ENCODE measurements at places on chromosomes 6 and 20.

DNA sequence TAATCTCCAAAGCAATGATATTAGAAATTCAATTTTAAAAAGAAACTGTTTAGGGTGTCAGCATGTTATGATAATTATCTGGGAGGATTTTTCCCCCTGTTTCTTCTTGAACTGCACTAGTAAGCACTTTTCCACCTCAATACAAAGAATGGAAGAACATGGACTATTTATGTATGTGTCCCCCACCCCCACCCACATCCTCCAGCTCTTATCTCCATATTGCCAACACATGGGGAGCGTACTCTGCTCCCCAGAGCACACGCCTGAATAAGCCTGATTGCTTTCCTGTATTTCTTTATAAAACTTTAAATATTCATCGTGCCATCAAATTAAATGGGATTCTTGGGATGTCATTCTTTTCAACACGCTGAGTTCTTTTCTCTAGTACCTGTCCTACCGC, 11.4 kb upstream of the LRFN2 start:
- DNase-seq, result no peak

- DNase-seq, result no peak
Measured at GRCh38 chr20:63103402-63104311, 96.9 kb upstream of the BHLHE23 start.

- no peak for DNase-seq
Measured at GRCh38 chr6:97114645-97115044, 168.4 kb downstream of the MMS22L start.

GRCh38 chr6:44498436-44498835, 110.9 kb downstream of the CDC5L start:
- no peak for DNase-seq

- no peak for DNase-seq
Measured at GRCh38 chr6:46711491-46711890, 23.7 kb downstream of the PLA2G7 start.

DNA sequence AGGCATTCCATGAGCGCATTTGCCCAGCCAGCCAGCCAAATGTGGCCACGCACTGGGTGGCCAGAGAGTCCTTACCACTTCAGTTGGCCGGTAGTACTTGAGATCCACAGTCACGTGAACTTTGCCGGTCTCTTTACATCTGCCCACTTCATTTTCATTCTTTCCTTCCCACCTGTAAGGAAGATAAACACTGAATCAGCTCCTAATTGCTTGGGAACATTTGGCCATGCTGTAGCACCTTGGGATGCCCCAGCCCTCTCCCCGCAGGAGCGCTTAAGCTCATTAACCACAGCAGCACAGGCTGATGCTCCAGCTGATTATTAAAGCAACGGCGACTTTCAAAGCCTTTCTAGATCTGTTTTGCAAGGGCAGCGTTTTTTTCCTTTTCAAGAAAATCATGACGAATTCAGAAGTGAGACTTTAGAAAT, 116.6 kb downstream of the FOXC1 start:
- no peak for DNase-seq

GRCh38 chr20:10731190-10731965, 57.6 kb upstream of the JAG1 start:
- DNase-seq, result no peak

GRCh38 chr20:1535420-1536175, 21.9 kb downstream of the SIRPD start:
- no peak for DNase-seq

DNA sequence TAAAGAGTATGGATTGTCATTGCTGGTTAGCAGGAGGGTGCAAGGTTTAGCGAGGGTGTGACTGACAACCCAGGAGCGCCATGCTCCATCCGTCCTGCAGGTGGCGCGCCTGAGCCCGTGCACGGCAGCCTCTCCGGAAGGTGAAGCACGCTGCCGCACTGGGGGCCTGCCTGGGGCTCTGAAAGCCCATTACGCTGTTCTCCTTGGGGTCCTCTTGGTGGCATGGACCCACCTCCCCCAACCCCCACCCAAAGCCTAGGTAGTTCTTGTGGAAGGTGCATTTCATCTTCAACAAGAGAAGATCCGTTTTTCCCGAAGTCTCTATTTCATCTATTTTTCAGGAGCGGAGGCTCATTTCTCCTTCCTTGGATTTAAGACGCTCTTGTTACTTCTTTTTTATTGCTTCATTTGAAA, 197.4 kb upstream of the KCNG1 start:
- peak; percentile 62 for DNase-seq

DNA sequence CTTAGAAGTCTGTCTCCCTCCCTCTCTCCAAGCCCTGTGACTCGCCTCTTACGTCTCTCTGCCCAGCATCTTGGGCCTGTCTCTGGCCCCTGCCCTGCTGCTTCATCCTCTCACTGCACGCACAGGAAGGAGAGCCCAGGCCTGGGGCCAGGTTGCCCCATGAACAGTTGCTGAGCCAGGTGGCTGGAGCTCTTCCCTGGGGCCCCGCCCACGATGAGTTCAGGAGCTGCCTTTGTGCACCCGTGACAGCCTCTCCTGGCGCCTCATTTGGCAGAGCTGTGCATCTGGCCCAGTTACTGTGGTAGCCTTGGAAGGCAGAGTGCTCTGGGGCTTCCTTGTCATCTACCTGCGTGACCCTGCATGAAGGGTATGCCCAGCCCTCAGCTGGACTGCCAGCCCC, 44.5 kb downstream of the SLC52A3 start:
- no peak for DNase-seq

- no peak for DNase-seq
Measured at GRCh38 chr20:25389401-25389857, 1.2 kb downstream of the ABHD12 start.

GRCh38 chr20:56428881-56429280, 16.8 kb downstream of the CASS4 start:
- no peak for DNase-seq

GRCh38 chr20:61886721-61887595, 178.7 kb downstream of the TAF4 start:
- DNase-seq, result peak; percentile 12

DNA sequence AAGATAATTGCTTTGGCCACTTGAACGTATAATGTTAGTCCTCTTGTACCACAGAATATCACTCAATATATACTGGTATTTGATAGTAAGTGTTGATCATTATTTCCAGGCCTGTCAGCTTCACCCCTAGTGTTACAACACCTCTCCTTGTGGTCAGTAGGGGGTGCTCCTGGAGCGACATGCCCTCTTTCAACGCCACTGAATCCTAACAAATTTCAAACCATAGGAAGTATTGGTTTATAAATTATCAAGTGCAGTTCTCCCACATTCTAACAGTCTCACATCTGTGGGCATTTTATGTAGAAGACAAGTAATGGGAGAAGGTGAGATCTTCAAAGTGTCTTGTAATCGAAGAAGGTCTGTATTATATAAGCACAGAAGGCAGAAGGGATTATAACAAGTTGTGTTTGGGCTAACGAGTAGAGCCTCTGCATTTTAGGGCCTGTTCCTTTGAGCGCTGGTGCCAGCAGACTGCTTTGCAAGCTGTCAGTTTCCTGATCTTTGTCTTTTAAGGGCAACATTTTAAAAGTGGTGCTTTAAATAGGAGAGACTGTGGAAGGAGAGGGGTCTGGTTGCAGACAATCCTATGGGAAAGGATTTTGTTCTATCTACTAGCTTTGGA, 57.1 kb upstream of the CEP162 start:
- DNase-seq, result no peak

- DNase-seq, result no peak
Measured at GRCh38 chr6:170063431-170063830, 227.4 kb downstream of the DLL1 start.

GRCh38 chr6:151010071-151010470, 144.6 kb downstream of the MTHFD1L start:
- no peak for DNase-seq

DNA sequence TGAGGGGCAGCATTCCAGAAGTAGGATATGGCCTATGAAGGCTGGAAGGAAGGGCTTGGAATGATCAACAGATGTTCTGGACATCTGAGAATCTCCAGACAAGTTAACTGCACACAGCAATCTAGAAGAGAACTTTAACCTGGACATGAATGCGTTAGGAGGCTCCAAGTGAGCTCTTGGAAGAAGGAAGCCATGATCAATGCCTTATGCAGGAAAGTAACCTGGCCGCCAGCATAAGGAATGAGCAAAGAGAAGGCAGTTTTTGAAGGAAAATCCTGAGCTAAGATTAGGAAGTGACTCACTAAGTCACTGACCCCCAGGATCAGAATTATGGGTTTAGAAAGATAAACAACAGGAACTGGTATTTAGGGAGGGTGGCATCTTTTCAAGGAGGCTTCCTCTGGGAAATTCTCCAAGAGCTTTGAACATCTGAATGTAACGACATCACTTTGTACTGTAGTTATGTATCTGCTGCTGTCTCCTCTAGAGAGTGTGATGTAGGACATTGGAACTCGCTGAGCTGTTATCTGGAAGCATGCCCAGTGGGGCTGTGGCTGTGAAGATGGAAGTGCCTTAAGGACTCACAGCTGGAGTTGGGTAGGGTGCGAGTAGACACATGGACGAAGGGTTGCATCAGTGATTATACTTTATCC, 236.8 kb downstream of the PACRG start:
- no peak for DNase-seq

- no peak for DNase-seq
Measured at GRCh38 chr6:155274533-155274932, 10.7 kb downstream of the CLDN20 start.

DNA sequence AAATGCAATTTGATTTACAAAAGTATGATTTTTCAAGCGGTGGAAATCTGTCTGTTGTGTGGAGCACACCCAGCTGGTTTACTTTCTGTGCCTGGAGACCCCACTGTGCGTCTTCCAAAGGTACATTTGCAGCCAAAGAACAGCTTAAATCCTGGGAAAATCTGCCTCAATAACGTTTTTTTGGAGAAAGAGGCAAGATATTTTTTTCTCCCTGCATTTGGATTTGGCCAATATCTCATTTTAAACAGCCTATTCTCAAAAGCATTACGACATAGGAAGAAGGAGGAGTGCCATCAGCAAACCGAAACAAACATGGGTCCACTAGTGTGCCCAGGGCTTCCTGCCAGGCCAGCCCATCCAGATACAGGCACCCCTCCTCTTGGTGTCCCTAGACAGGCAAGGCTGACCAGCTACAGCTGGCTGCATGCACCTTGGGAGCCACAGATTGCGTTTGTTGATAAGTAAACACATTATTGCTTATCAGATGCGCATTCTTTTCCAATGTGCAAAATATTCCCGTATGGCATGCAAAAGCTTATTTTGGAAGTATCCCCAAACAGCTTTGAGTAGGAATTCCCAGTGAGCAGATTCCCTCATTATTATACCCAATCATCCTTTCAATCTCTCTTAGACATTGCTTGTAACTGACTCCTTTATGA, 184.5 kb upstream of the MARCKS start:
- DNase-seq, result no peak

DNA sequence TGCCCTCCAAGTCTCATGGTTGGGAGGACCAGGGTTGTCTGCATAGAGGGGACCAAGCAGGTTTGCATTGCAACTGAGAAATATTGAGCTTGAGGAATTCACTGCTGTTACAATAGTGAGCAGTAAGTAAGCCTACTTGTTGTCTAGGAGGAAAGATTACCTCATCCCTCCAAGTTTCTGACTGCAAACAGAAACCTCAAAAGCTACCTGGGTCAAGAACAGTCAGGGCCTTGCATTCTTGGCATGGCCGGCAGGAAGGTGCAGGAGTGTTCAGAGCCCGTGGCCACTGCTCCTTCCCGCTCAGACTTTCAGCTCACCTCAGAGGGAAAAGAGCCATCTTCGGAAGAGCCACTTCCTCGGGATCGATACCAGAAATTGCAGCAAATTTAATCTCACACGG, 46.0 kb upstream of the DOK5 start:
- no peak for DNase-seq

DNA sequence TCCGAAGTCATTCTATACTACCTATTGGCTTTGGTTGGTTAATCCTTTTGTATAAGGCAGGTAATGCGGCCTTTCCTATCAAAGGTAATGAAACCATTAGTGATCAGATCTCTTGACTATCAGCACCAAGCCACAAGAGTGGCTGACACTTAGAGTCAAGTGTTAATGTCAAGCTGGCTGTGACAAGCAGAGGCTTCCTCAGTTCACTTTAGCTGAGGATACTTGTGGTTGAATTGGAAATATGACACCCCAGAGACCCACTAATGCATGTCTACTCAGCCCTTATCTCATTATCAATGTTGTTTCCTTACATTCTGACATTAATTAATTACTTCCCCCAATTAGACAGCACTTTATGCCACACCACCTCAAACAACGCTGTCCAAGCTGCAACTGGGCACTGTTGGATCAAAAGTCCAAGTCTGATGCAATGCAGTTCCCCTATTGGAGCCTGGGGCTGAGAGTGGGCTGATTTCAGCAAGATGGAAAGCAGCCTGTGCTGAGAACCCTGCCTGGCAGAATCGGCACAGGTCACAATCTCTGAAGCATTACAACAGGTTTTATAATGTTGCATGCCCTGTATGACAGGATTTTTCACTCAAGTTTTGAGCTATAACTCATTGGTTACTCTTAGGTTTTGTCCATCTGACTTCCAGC, 273.5 kb downstream of the COL12A1 start:
- DNase-seq, result no peak

DNA sequence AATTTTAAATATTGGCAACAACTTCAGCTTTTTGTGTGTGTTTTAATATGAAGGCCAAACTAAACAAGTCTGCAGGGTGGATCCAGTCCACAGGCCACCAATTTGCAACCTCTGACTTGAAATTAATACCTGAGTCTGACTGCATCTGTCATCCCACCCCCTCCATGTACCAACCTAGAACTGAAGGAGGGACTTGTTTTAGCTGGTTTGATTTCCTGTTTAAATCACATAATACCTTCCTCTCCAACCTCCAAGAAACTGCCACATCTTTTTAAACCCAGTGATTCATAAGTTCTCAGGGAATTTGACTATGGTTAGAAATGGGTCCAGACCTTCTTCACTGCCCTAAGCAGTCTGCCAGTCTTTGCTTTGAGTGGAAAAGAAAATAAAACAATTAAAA, 21.6 kb downstream of the RNF8 start:
- no peak for DNase-seq

DNA sequence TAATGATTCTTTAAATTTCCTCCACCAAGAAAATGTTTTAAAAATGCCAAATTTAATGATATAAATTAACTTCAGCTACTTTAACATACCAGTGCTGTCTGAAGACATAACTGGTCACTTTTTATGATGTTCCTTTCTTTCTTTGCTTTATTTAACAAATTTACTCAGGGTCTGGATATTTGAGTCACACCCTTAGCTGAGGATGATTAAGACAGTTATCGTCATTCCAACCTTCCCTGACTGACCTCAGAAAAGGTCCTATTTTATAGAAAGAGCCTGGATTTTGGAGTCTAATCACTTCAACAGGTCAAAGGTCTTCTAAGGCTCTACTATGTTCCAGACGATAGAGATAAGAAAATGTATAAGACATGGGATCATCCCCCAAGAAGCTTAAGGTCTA, 47.4 kb upstream of the CEP162 start:
- no peak for DNase-seq

- DNase-seq, result no peak
Measured at GRCh38 chr20:3405696-3406358, 1.6 kb downstream of the DNAAF9 start.

All from stimulated activated CD4-positive, alpha-beta T cell treated with anti-CD3 and anti-CD28 coated beads, Interleukin-1b, Interleukin-23, amount 100 ng/mL, for 4 hours (primary cell).